B cell (primary cell): ENCODE measurements at places on chromosomes 5 and 9.

- DNase-seq, result no peak
These were observed 194.6 kb downstream of the AOPEP start for GRCh38 chr9:94921092-94921471.

DNA sequence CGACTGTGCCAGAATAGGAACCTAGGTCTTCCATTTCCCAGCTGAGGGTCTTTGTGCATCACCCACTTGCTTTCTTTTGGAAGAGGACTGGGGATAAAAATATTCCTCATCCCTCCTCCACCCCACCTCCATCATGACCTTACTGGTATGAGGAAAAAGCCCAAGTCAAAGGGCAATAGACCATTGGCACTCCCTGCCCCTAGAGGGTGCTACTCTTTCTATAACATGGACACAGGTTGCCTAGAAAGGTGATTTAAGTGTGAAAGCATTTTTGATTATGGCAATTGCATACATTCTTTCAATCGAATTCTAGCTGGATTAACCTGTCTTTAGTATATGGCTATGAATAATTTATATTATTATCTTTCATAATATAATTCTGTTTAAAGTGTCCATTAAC lies 22.8 kb upstream of the ZNF618 start:
- no peak for DNase-seq

DNA sequence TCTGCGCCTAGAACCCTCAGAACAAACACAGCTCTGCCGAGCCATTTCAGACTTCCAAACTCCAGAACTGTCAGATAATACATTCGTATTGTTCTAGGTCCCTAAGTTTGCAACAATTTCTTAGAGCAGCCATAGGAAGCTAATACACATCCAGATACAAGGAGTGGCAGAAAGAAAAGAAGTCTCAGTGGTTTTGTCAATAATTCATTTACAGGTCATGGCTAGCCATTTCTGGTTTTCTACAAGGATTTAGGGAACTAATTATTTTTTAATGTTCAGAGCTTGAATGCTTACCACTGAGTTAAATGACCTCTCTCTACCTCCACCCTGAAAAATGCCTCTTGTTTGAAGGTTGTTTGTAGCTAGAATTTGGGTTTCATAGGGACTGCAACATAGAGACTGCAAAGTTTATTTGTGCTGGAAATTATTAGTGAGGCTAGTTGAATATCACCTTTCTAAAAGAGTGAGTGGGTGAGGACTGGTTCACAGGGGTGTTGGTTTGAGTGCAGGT lies 15.5 kb upstream of the ERMP1 start:
- no peak for DNase-seq

GRCh38 chr9:6673326-6674025 lies 27.9 kb upstream of the GLDC start:
- DNase-seq, result no peak

- no peak for DNase-seq
These were observed 1366.8 kb downstream of the EFNA5 start for GRCh38 chr5:106303911-106304310.

DNA sequence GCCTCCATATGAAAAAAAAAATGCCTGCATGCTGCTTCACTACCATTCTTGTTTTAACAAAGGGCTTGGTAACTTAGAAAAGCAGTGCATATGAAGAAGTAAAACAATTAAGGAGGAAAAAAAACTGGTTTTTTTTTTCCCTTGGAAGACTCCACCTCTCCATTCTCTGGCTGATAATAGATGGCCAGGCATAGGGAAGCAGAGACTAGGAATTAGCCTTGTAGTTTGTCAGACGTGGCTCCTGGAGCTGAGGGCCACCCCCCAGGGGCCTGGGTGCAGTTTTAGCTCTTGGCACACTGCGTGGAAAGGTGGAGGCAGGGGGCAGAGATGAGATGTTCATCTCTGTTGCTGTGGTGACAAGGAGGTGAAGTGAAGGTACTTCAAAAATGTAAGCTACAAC lies 42.7 kb downstream of the WDR36 start:
- no peak for DNase-seq

DNA sequence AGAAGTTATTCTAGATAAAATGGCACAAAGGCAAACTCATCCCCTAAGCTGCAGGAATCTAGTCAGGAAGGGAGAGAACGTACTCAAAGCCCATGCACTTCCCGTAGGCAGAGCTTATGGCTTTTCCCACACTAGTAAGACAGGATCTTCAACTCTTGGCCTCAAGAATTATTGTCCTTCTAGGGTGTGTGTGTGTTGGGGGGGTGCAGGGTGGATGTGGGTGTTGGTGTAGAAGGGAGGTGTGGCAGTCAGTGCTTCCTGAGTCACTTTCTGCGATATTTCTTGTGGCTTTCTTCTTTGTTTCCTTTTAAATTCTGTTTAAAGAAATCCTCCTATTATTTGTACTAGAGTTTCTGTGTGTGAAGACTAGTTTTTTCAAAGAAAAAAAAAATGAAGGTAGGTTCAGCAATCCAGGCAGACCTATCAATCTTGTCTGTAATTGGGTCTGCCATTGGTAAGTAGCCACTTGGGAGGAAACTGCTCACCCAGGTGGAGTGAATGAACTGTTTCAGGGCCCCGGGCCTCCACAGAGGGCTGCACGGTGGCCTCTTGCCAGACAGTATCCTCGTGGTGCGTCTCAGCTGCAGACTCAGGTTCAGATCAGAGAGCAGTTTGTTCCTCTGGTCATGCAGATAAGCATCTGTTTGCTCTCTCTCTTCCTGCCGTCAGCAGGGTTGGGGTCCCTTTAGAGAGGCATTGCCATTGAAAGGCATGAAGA lies 131.9 kb downstream of the NPR3 start:
- DNase-seq, result no peak

GRCh38 chr5:62661126-62661525 lies 82.5 kb downstream of the LRRC70 start:
- DNase-seq, result no peak

GRCh38 chr5:113204525-113205161 lies 228.0 kb downstream of the DCP2 start:
- DNase-seq, result no peak

GRCh38 chr9:123438321-123438720 lies 82.3 kb downstream of the CRB2 start:
- DNase-seq, result no peak

DNA sequence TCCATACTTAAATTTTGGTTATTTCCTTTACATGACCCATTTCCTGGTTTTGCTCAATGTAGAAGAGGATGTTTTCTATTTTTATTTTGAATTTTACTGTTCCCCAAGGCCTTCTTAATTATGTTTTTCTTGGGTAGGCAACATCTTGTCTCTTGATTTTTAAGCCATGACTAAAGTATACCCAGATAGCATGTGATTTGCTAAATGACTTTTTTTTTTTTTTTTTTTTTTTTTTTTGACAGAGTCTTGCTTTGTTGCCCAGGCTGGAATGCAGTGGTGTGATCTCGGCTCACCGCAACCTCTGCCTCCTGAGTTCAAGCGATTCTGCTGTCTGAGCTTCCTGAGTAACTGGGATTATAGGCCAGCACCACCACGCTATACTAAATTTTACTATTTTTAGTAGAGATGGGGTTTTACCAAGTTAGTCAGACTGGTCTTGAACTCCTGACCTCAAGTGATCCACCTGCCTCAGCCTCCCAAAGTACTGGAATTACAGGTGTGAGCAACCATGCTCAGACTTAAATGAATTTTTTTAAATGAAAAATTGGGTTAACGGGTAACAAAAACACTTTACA lies 198.6 kb upstream of the DAB2 start:
- DNase-seq, result no peak

DNA sequence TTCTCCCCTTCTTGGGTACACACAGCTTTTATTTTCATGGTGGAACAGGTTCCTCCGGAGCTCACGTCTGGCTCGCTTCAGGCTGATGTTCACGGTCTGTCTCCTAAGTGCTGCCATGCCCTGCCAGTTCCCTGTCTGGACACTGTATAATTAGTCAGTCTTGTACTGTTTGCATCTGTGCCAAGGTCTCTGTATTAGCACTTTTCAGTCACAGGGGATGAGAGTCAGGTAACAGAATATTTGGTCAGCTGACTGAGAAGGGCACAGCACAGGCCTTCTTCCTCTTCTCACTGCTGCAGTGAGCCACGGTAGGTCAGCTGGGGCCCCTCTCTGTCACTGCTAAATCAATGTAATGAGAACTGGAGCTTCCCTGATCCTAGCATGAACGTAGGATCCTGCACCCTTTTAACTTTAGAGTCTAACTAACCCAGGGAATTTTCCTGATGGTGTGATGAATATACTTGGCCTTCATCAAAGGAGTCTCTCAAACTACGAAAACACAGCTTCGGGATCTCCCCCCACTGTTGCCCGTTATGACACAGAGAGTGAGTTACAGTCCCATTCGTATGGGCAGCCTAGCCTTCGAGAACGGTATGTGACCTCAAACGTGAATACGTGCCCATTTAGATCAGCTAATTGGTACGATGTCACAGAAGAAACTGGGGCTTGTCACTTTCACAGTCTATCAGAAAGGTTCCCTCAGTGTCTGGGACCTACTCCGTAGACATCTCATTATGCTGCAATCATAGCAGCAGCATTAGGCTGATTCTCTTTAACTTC lies 354.1 kb upstream of the RFX3 start:
- no peak for DNase-seq

DNA sequence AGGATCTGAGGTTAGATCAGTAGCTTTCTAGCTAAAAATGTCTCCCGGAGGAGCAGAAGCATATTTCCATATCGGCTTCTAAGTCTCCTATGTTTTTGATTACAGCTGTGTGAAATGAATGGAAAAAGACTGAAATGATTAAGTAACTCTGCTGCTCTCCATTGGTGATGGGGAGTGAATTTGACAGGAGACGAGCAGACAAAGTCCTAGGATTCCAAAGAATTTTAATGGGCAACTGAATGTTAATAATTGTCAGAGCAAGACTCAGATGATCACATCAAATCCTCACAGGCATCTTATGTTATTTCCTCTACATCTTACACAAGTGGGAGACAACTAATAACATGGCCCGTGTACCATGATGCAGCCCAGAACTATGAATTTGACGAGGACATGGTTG lies 66.8 kb downstream of the LIX1 start:
- no peak for DNase-seq

DNA sequence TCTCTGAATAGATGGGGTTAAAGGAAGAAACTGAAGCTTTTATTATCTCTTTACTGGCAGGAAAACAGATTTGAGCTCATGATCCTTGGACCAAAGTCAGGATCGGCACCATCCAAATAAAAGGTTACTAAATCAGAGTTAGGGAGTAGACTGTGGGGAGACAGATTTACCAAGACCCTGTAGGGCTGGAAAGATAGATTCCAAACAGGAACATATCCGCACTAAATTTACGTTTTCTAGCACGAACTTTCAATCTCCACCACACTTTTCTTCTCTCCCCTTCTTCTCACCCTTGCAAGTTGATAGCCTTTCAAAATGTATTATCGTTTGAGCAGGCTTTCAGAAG lies 120.0 kb upstream of the HMHB1 start:
- DNase-seq, result no peak

- DNase-seq, result no peak
These were observed 48.6 kb downstream of the CYSTM1 start for GRCh38 chr5:140223567-140223966.

- peak; percentile 30 for DNase-seq
These were observed 170.2 kb upstream of the NR3C1 start for GRCh38 chr5:143573568-143574170.

- DNase-seq, result no peak
These were observed 47.8 kb upstream of the INSYN2B start for GRCh38 chr5:170028124-170028523.

GRCh38 chr5:33277061-33277650 lies 163.6 kb upstream of the TARS1 start:
- DNase-seq, result no peak

DNA sequence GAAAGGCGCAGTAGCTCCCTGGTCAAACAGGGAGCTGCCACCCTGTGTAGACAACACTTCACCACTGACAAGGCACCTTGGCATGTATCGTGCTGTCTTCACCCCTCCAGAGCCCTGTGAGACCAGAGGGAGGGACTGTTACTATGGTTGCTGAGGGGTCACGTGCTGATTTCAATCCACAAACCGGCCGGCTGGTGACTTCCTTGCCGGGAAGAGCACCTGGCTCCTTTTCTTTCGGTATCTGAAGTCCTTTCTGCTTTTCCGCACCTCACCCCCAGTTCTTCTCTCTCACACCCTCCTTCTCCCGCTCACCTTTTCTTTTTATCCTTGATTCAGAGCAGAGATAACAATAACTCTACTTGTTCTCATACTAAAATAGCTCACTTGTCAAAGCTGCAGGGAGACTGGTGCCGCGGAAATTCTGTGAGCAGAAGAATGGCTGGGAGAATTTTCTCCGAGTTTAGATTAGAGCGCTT lies 327.2 kb downstream of the ZSWIM6 start:
- DNase-seq, result no peak

GRCh38 chr5:55104946-55105701 lies 2.7 kb downstream of the GZMA start:
- DNase-seq, result no peak

DNA sequence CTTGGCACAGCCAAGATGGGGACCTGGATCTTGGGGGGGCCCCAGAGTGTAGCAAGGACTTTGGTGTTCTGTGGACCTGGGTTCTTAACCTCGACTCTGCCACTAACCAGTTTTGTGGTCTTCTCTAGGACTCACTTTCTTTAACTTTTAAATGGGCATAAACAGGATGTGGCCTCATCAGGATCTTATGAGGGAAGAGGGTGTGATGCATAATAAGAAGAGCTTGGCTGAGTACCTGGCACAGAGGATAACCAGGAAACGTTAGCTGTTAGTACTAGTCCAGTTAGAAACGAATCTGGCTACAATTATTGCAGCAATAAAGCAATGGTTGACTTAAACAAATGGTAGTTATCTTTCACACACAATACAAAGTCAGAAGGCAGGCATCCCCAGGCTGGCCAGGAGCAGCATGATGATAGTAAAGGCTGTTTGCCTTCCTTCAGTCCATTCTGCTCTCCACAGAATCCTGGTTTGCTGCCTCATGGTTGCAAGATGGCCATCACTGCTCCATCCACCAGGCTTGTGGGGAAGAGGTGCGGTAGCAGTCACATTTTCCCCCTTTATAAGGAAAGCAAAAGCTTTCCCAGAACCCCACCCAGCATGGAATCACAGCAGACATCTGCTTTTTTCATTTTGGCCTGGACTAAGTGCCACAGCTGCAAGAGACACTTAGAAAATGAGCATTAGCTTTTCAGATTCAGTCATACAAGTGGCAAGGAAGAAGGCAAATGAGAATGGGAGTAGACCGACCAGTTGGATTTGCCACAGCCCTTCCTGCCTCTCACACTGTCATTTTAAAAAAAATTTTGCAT lies 225.0 kb downstream of the AOPEP start:
- DNase-seq, result no peak

GRCh38 chr9:114291064-114291474 lies 31.8 kb upstream of the ORM1 start:
- DNase-seq, result peak; percentile 70

DNA sequence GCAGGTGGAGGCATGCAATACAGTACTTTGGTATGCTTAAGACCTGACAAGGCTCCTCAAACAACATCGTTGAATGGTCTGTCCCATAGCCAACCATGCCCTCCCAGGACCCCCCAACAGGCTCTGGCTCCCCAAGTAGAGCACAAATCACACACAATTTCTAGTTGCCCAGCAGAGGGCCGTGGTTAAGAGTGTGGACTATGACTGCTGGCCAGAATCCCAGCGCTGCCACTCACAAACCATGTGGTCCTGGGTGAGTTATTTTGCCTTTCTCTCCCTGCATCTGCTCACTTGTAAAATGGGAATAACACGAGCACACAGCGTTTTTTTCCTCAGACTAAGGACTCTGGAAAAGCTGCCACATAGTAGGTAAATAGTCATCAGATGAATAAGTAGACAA lies 6.5 kb downstream of the CKMT2 start:
- DNase-seq, result no peak
